ENCODE measurements at places on chromosomes 1 and 21. TPM values are rescaled to one million over a fixed set of nuclear protein-coding genes. Genes with fewer than 3 reads are reported as not detected.
A peak's percentile ranks its signal among the peaks of the same experiment; 100 is the strongest.

DNA sequence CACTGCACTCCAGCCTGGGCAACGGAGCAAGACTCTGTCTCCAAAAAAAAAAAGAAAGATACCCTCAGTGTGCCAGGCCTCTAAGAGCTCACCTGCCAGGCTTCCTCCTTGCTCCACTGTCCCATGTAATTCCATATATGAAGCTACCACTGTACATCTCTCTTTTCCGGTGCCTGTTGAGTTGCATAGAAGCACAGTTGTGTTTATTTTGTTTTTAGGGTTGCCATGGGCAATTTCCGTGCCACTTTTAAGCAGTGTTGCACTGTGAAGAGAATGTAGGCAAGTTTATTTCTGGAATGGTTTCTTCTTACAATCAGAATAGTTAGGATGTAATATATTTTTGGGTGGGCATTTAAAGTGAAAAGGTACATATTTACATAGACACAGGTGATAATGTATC, 23.3 kb downstream of the MR1 start:
- H3K4me3 ChIP-seq = no peak overlapping the region
- H3K27ac ChIP-seq = no peak overlapping the region
- H3K36me3 ChIP-seq = no peaks in the 10 kb centered on the region
- H3K4me1 ChIP-seq = no peaks in the 10 kb centered on the region
- DNase-seq = no peak

DNA sequence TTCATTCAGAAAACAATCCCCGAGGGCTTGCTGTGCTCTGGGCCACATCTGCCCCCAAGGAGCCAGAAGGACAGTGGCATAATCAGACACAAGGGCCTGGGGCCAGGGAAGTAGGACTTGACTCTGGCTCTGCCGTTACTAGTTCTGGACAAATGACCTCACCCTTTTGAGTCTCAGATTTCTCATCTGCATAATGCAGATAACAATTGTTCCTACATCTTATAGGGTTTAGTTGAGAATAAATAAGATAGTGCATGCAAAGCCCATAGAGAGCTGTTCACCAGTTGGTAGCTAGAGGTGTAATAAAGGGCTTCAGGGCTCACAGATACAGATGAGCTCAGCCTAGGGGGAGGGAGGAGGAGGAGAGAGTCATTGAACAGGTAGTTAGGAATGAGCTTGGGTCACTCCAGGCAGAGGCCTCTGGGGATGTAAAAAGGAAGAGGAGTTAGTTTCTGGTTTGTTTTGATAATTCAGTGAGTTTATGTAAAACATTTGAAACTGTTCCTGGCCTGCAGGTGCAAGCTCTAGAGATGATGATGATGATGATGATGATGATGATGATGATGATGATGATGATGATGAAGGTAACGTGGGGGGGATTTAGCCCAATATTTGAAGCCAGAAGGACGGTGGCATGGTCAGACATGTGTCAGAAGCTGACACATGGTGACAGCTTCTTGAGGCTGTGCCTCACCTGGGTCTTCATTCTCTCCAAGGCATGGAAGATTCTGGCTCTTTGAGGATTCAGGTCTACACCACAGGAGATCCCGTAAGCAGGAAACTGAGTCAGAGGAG, 858 bp downstream of the LACTBL1 start:
- H3K4me3 ChIP-seq = no peak overlapping the region
- H3K4me1 ChIP-seq = no peaks in the 10 kb centered on the region
- H3K27ac ChIP-seq = no peak overlapping the region
- H3K27me3 ChIP-seq = no peaks in the 10 kb centered on the region
- DNase-seq = no peak
- no peaks in the 10 kb centered on the region for H3K36me3 ChIP-seq

DNA sequence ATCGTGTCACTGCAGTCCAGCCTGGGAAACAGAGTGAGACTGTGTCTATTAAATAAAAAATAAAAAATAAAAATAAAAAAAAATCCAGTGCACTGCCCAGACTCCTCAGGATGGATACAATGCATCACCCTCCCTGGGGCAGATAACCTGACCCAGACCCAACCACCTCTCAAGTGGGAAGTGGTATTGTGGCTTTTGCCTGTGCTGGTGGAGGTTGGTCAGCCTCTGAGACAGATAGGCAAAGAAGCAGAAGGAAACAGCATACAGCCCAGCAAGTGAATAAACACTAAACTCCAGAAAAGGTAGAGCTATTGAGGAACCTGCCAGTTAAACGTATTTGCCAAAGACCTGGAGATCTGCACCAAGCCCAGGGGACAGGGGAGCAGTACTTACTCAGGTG, 22.0 kb downstream of the HHIPL2 start:
- H3K36me3 ChIP-seq = no peaks in the 10 kb centered on the region
- H3K4me3 ChIP-seq = no peak overlapping the region
- no peaks in the 10 kb centered on the region for H3K4me1 ChIP-seq
- no peak overlapping the region for H3K27ac ChIP-seq
- no peak for DNase-seq
- H3K27me3 ChIP-seq = no peaks in the 10 kb centered on the region

GRCh38 chr1:111204201-111204982, 3.9 kb upstream of the DENND2D start:
- peak overlapping the region; percentile 76 for H3K27ac ChIP-seq
- H3K4me1 ChIP-seq = peaks cover 7% of the 10 kb centered on the region
- peak overlapping the region; percentile 71 for H3K4me3 ChIP-seq
- H3K27me3 ChIP-seq = no peaks in the 10 kb centered on the region

DNA sequence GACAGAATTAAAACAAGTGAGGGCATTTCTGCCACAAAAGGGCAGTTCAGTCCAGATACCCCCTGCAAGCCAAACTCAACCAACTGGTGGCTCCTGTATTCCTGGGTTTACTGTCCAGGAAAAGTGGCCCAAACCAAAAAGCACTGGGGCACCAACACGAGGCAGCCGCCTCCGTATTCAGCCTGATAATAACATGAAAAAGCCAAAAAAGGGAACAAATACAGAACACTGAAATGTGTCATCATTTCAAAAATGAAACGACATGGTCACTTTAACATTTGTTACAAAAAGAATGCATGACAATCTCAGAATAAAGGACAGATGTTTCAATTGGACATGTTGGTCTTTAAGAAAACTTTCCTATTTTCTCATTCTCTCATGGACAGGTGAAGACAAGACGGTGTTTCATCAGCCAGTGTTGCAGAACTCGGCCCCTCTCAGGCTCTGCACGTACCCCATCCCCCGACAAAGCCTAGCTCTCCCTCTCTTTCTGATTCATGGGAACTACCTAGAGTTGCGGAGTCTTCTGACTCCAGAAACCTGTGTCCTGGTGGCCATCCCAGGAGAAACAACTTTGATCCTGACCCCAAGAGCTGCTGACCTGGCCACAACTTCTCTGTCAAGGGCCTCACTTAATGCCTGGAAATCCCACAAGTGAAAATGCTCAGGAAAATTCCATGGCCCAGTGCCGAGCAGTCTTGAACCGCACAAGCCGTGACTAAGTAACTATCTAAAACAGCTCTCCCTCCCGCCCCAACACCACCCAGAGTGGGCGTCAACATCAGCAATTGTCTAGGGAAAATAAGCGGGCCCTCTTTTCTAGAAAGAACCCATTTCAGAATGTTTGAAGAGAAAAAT, 27.1 kb downstream of the ZBTB17 start:
- H3K36me3 ChIP-seq = peaks cover 8% of the 10 kb centered on the region
- no peak overlapping the region for H3K4me3 ChIP-seq
- H3K27me3 ChIP-seq = no peaks in the 10 kb centered on the region
- peaks cover 9% of the 10 kb centered on the region for H3K4me1 ChIP-seq
- no peak for DNase-seq

GRCh38 chr1:25174730-25175612, 57.3 kb downstream of the SYF2 start:
- H3K4me1 ChIP-seq = no peaks in the 10 kb centered on the region
- no peak overlapping the region for H3K27ac ChIP-seq
- H3K36me3 ChIP-seq = no peaks in the 10 kb centered on the region
- no peak overlapping the region for H3K4me3 ChIP-seq
- no peaks in the 10 kb centered on the region for H3K27me3 ChIP-seq

DNA sequence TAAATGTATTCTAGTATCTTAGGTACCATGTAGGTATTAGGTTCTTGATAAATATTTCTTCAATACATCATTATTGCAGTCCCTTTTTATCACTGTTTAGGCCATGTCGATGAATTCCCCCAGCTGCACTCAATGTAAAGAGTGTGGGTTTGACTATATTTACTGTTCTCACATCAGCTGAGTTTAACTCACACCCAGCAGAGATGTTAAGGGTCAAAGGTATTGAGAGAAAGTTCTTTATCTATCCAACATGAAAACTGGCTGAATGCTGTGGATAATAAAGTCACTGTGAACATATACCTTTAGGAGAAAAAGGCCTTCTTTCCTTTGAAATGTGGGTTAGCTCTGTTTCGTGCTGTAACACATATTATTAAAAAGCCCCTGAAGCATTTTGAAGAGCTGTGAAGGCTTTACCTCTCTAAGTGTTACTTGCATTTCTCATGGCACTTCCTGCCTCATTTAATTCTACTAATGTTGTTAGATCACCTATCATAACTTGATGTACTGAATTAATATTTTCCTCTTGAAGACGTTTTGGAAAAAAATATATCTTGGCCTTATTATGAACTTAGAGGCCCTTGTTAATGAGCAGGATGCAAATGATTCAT, 19.1 kb upstream of the LYST start:
- H3K27me3 ChIP-seq = no peaks in the 10 kb centered on the region
- H3K4me3 ChIP-seq = no peak overlapping the region
- DNase-seq = no peak

GRCh38 chr1:84122780-84123382, 21.2 kb upstream of the PRKACB start:
- H3K4me3 ChIP-seq = no peak overlapping the region
- no peaks in the 10 kb centered on the region for H3K36me3 ChIP-seq
- H3K4me1 ChIP-seq = no peaks in the 10 kb centered on the region
- no peak overlapping the region for H3K27ac ChIP-seq
- peak; percentile 48 for DNase-seq
- no peaks in the 10 kb centered on the region for H3K27me3 ChIP-seq

GRCh38 chr1:9909234-9910046, 629 bp downstream of the CTNNBIP1 start:
- no peak for DNase-seq
- H3K4me1 ChIP-seq = peaks cover 12% of the 10 kb centered on the region
- H3K36me3 ChIP-seq = no peaks in the 10 kb centered on the region
- H3K4me3 ChIP-seq = peak overlapping the region; percentile 43

GRCh38 chr1:229950908-229951307, 116.1 kb upstream of the GALNT2 start:
- H3K27me3 ChIP-seq = no peaks in the 10 kb centered on the region
- H3K4me1 ChIP-seq = no peaks in the 10 kb centered on the region
- H3K27ac ChIP-seq = no peak overlapping the region
- DNase-seq = no peak
- H3K36me3 ChIP-seq = no peaks in the 10 kb centered on the region
- no peak overlapping the region for H3K4me3 ChIP-seq

DNA sequence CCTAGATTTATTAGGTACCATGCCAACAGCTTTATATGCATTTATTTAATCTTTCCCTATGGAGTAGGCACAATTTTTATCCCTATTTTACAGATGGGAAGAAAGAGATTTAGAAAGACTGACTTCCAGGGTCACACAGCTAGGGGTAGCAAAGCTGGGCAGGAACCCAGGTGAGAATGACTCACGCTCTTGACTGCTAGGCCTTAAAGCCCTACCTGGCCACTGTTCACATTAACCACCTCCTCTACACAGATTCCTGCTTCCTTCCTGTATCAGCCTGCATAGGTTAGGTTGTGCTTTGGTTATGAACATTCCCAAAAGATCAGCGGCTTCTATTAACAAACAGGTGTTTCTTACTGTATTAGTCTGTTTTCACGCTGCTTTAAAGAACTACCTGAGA, 53.2 kb downstream of the DNAJC6 start:
- H3K27ac ChIP-seq = no peak overlapping the region
- no peaks in the 10 kb centered on the region for H3K4me1 ChIP-seq
- no peaks in the 10 kb centered on the region for H3K27me3 ChIP-seq
- no peak for DNase-seq
- H3K4me3 ChIP-seq = no peak overlapping the region
- no peaks in the 10 kb centered on the region for H3K36me3 ChIP-seq

- no peaks in the 10 kb centered on the region for H3K36me3 ChIP-seq
- DNase-seq = no peak
- H3K27me3 ChIP-seq = peaks cover 3% of the 10 kb centered on the region
- H3K4me3 ChIP-seq = no peak overlapping the region
- no peak overlapping the region for H3K27ac ChIP-seq
- H3K4me1 ChIP-seq = no peaks in the 10 kb centered on the region
Measured at GRCh38 chr1:29497395-29498125, 261.2 kb downstream of the PTPRU start.

DNA sequence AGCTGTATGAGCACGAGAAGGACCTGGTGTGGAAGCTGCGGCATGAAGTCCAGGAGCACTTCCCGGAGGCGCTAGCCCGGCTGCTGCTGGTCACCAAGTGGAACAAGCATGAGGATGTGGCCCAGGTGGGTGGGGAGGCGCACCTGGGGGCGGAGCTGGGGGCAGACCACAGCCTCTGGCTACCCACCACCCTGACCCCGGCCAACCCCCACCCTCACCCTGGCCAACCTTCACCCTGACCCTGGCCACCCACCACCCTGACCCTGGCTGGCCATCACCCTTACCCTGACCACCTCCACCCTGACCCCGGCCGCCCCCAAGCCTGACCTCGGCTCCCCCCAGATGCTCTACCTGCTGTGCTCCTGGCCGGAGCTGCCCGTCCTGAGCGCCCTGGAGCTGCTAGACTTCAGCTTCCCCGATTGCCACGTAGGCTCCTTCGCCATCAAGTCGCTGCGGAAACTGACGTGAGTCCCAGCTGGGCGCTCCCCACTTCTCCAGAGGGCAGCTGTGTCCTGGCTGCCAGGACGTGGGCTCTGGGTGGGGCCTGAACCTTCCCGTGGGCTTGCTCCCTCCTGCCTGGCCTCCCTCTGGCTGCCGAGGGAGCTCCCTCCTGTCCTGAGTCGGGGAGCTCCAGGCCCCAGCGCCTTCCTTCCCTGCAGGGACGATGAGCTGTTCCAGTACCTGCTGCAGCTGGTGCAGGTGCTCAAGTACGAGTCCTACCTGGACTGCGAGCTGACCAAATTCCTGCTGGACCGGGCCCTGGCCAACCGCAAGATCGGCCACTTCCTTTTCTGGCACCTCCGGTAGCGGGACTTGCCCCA, 69.5 kb downstream of the PIK3CD start:
- no peak overlapping the region for H3K27ac ChIP-seq
- no peak overlapping the region for H3K4me3 ChIP-seq
- no peaks in the 10 kb centered on the region for H3K27me3 ChIP-seq
- DNase-seq = no peak

- H3K27me3 ChIP-seq = no peaks in the 10 kb centered on the region
- H3K36me3 ChIP-seq = no peaks in the 10 kb centered on the region
- no peak overlapping the region for H3K27ac ChIP-seq
- H3K4me1 ChIP-seq = no peaks in the 10 kb centered on the region
Measured at GRCh38 chr1:75836528-75837100, 39.9 kb downstream of the MSH4 start.

Gene KIF14
- 1.7 TPM for total RNA-seq

Gene TSPEAR
- 0.85 TPM for total RNA-seq

Gene IFNAR1
- 29.8 TPM for total RNA-seq

Gene LEMD1
- 22.0 TPM for total RNA-seq

Gene C1QA
- total RNA-seq = 83.7 TPM

Gene CFAP45
- total RNA-seq = not detected

Gene KCNJ15
- total RNA-seq = 5.6 TPM

Gene USP21
- 32.1 TPM for total RNA-seq

Gene RNU1-3
- under 0.01 TPM for total RNA-seq
